Activated T-cell treated with anti-CD3 and anti-CD28 coated beads, Interleukin-2, amount 50 U/mL, for 1 hour (primary cell): ENCODE measurements at places on chromosomes 6 and 20.

DNA sequence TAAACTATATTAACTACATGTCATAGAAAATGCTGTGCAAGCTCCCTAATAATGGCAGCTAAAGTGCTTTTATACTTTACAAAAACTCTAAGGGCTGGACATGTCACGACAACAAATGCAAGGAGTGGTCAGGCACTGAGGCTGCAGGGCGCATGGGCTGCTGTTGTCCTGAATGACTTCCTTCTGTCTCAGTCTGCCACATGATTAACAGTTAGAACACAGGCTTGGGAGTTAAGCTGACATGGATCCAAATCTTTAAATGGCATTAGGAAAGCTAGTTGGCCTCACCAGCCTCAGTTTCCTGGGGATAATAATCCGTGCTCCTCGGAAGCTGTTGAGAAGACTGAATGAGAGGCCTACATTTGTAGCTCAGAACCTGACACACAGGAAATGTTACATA, 57.4 kb downstream of the PREP start:
- DNase-seq, result no peak

- no peak for DNase-seq
These were observed 547.6 kb downstream of the HAO1 start for GRCh38 chr20:7392542-7393206.

DNA sequence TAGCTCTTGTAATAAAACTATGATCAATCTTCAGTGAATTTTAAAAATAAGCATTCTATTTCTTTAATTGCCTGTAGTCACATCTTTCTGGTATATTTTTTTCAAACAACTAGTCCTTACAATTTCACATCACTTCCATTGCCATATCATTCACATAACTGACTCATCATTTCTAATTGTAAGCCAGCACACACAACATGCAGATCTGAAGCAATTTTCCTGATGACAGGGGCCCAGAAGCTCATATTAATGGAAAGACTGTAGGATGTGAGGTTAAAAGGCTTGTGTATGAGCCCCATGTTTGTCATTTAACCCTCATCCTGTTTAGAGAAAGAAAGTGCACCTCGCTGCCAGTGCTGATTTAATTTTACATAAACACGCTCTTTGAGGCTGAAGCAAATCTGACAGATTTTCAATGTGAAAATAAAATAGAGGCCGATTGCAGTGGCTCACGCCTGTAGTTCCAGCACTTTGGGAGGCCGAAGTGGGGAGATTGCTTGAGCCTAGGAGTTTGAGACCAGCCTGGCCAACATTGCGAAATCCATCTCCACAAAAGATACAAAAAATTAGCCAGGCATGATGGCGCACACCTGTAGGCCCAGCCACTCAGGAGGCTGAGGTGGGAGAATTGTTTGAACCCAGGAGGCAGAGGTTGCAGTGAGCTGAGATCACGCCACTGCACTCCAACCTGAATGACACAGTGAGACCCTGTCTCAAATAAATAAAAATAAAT, 40.1 kb upstream of the LTV1 start:
- DNase-seq, result no peak

DNA sequence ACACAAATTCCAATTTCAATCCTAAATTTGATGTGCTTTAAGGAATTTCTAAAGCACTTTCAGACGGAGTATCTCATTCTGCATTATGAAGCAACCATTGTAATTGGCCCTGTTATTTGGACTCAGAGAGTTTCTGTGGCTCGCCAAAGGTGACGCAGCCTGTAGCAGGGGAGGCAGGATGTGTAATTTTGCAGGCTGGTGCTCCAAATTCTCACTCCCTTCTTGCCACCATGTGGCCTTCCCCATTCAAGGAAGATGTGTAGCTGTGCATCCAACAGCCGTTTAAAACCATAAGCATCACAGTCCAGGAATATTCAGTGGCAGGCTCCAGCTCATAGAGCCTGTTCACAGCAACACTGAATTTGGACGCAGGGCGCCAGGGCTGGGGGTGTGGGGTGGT, 45.8 kb downstream of the AGPAT4 start:
- DNase-seq, result no peak
